ENCODE measurements at places on chromosomes 2 and 18. TPM values are rescaled to one million over a fixed set of nuclear protein-coding genes. Genes with fewer than 3 reads are reported as not detected.

DNA sequence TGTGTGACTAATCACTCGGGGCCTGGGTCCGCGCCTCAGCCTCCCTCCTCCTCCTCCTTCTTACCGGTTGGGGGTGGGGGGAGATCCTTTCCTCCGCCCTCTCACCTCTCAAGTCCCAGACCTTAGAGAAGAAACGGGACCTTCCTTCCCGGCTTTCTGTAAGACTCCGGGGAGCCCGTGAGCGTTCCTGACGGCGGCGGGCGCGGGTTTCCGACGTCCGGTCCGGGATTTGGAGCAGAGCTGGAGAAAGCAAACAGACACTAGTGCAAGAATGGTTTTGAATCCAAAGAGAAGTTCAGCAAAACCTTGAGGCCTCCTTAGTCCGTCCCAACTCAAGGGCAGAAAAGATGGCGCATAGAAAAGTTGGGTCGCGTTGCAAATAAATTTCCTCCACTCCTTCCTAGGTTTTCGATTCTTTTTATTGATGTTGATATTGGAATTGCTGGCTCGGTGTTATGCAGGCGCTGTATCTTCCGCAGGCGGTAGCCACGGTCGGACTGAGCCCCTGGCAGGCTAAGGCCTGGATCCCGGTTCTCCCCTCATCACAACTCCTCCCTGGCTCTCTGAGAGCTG, 2.0 kb downstream of the DLX1 start:
- peaks cover 93% of the 10 kb centered on the region for H3K27me3 ChIP-seq
- H3K27ac ChIP-seq: no peak overlapping the region
- H3K4me1 ChIP-seq: peaks cover 38% of the 10 kb centered on the region

DNA sequence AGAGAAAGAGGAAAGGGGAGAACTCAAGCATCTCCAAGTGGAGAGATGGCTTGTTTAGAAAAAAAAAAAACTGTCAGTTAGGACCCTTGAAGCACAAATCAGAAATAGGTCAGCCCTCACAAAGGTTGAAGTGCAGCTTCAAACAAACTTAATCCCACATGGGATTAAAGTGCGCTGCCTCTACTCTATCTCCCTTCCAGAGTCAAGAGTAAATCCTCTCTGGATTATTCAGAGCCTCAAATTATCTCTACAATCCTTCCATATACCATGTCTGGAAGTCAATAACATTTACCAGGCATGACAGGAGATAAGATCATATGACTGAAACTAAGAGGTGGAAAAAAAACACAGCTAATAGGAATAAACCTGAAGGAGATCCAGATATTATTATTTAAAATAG, 69.8 kb downstream of the SMAD7 start:
- DNase-seq: no peak
- H3K27ac ChIP-seq: no peak overlapping the region

DNA sequence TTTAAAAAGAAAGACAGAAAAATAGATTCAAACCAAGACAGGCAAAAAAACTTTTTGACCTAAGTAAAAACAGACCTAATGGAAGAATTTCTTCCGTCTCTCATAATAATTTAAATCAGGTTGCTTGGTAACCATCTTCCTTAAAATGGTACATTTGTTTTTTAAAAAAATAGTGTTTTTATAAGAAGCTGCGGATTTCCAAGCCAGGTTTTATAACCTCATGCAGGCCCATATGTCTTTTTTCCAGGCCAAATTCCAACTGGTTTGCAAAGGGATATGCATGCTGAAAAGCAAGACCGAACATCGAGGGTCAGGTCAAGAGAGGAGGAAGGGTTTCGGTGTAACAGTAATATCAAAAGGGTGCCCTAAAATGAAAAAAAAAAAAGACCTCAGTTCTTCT, 172.9 kb downstream of the MAIP1 start:
- H3K27me3 ChIP-seq: no peaks in the 10 kb centered on the region
- H3K27ac ChIP-seq: no peak overlapping the region
- no peak for DNase-seq
- H3K4me1 ChIP-seq: no peaks in the 10 kb centered on the region

DNA sequence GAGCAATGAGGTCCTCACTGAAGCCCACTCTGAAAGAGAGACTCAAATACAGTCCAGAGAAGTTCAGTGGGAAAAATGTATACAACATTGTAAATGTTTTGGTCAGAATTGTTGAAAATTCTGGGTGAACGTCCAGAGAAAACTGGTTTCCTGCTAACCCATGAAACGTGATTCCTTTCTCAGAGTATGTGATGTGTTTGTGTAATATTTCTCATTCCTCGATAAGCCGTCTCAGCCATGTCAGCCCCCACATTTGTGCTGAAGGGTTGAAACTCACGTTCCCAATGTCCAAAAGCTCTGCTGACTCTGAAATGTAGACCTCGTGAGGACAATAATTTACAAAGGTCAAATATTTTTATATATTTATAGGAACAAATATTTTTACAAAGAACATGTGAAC, 51.6 kb downstream of the BMP10 start:
- no peak overlapping the region for H3K27ac ChIP-seq
- H3K4me3 ChIP-seq: no peak overlapping the region
- no peaks in the 10 kb centered on the region for H3K27me3 ChIP-seq
- H3K4me1 ChIP-seq: peaks cover 17% of the 10 kb centered on the region
- no peak for DNase-seq

DNA sequence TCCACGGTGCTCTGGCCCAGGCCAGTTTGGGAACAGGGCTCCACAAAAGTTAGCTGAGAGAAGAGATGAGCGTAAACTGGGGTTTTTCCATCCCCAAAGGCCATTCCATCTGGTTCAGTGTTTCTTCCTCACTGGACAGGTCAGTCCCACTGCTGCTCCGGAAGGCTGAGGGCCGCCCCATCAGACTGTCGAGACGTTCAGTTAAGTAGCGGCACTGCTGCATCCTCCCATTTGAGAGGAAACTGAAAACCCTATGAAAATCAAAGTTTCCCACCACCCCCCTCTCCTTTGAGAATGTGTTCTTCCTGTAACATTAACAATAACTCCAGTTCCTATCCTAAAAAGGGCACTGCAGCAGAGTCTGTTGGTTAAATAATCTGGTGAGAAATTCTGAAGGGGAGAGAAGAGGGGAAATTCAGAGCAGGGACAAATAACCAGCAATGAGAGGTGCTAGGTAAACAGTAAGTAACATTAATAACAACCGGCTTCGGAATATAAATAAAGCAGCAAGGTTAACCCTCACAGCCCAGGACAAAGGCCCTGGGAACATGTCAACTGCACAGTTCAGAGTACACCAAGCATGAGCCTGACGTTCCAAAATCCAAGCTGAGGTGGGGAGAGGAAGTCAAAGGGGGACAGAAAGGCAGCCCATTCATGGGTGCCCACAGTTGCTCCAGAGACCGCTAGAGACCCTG, 55.4 kb downstream of the UXS1 start:
- peaks cover 23% of the 10 kb centered on the region for H3K4me1 ChIP-seq
- H3K27me3 ChIP-seq: no peaks in the 10 kb centered on the region
- peak overlapping the region; percentile 30 for H3K4me3 ChIP-seq
- peak overlapping the region; percentile 6 for H3K27ac ChIP-seq

- no peaks in the 10 kb centered on the region for H3K27me3 ChIP-seq
- H3K4me1 ChIP-seq: no peaks in the 10 kb centered on the region
- no peak overlapping the region for H3K4me3 ChIP-seq
These were observed 52.4 kb downstream of the STK39 start for GRCh38 chr2:168194784-168195522.

- no peaks in the 10 kb centered on the region for H3K36me3 ChIP-seq
- peak overlapping the region; percentile 35 for H3K4me3 ChIP-seq
- H3K4me1 ChIP-seq: peaks cover 47% of the 10 kb centered on the region
- no peaks in the 10 kb centered on the region for H3K27me3 ChIP-seq
- no peak for DNase-seq
- H3K27ac ChIP-seq: peak overlapping the region; percentile 9
These were observed 142.4 kb downstream of the DDX1 start for GRCh38 chr2:15733867-15734673.

- no peak overlapping the region for H3K4me3 ChIP-seq
- H3K27ac ChIP-seq: no peak overlapping the region
- H3K36me3 ChIP-seq: no peaks in the 10 kb centered on the region
- H3K4me1 ChIP-seq: peaks cover 24% of the 10 kb centered on the region
- H3K27me3 ChIP-seq: no peaks in the 10 kb centered on the region
These were observed 5.0 kb downstream of the BIN1 start for GRCh38 chr2:127101756-127102477.

GRCh38 chr2:127371037-127371436, 16.7 kb downstream of the MAP3K2 start:
- DNase-seq: peak; percentile 82
- H3K36me3 ChIP-seq: no peaks in the 10 kb centered on the region
- H3K4me3 ChIP-seq: peak overlapping the region; percentile 44
- H3K27me3 ChIP-seq: no peaks in the 10 kb centered on the region

GRCh38 chr2:171568089-171568488, 45.8 kb downstream of the CYBRD1 start:
- no peaks in the 10 kb centered on the region for H3K36me3 ChIP-seq
- H3K27ac ChIP-seq: no peak overlapping the region
- H3K27me3 ChIP-seq: no peaks in the 10 kb centered on the region
- no peaks in the 10 kb centered on the region for H3K4me1 ChIP-seq

DNA sequence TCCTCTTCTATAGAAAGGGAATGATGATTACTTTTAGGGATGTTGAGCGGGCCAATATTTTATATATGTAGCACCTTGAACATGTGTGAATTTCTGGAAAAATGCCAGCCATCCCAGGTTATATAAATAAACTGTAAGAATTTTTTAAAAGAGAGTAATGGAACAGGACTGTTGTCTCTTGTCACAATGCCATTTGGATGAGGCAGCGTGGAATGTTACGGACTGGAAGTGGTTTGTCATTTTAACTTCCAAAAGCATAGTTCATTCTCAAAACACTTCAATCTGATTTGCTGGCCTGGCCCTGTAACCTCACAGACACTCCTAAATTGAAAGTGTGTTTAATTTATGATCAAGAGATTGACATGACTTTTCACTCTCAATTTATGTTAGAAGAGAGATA, 70.8 kb downstream of the TPGS2 start:
- no peak overlapping the region for H3K4me3 ChIP-seq
- no peaks in the 10 kb centered on the region for H3K36me3 ChIP-seq
- peaks cover 18% of the 10 kb centered on the region for H3K4me1 ChIP-seq
- H3K27ac ChIP-seq: no peak overlapping the region
- H3K27me3 ChIP-seq: no peaks in the 10 kb centered on the region

- H3K27ac ChIP-seq: peak overlapping the region; percentile 67
- H3K4me1 ChIP-seq: peaks cover 38% of the 10 kb centered on the region
- no peak for DNase-seq
- H3K27me3 ChIP-seq: no peaks in the 10 kb centered on the region
- H3K4me3 ChIP-seq: peak overlapping the region; percentile 35
These were observed 60.3 kb upstream of the SP3 start for GRCh38 chr2:174025271-174026121.

FAM161A gene
- 4.6 TPM for total RNA-seq

AMER3 gene
- not detected for total RNA-seq

ERLEC1 gene
- total RNA-seq: 50.3 TPM
